Natural killer cell (primary cell): ENCODE measurements at places on chromosomes 6 and 20. TPM values are rescaled to one million over a fixed set of nuclear protein-coding genes. Genes with fewer than 3 reads are reported as not detected.

GRCh38 chr20:20366551-20366875 lies 1.4 kb upstream of the INSM1 start:
- no peaks in the 10 kb centered on the region for H3K36me3 ChIP-seq
- H3K4me3 ChIP-seq: no peak overlapping the region
- DNase-seq: no peak

GRCh38 chr6:15400572-15401004 lies 154.7 kb downstream of the JARID2 start:
- peaks cover 43% of the 10 kb centered on the region for H3K4me1 ChIP-seq
- no peaks in the 10 kb centered on the region for H3K36me3 ChIP-seq
- no peak overlapping the region for H3K27ac ChIP-seq
- no peaks in the 10 kb centered on the region for H3K27me3 ChIP-seq

DNA sequence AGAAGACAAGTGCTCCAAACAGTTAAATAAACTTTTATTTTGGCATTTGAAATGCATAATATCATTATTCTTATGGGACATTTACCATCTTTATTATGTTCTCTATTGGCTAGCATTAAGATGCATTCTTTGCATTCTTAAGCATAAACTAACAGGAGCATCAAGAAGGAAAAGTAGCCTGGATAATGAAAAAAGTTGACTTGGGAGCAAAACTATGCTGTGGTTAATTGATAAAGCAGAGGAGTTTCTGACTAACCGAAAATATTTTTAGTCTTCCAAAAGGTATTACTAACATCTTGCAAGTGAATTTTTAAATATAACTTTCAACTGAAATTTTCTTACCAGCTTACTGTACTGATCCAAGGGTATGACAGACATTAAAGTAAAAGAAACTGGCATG lies 140.3 kb downstream of the FLRT3 start:
- no peak overlapping the region for H3K27ac ChIP-seq
- DNase-seq: no peak
- no peaks in the 10 kb centered on the region for H3K4me1 ChIP-seq
- H3K4me3 ChIP-seq: no peak overlapping the region

DNA sequence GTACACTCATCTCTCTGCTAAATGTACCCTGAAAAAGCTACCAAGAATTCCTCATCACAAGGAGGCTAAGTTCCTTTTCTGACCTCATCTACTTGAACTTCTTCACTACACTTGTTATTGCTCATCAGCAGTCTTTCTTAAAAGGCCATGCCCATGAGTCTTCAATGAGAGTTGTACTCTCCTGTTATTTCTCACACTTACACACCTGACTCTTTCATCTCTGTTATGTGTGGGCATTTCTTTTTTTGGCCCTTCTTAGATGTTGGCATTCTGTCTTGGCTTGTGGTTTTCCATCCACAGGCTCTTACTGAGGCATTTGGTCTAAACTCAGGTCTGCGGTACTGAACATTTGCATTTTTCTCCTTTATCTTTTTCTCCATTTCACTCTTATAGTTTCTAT lies 10.7 kb upstream of the SLC17A1 start:
- DNase-seq: no peak
- no peak overlapping the region for H3K27ac ChIP-seq
- H3K27me3 ChIP-seq: peaks cover 6% of the 10 kb centered on the region
- no peak overlapping the region for H3K4me3 ChIP-seq

- no peak overlapping the region for H3K4me3 ChIP-seq
- no peaks in the 10 kb centered on the region for H3K36me3 ChIP-seq
- H3K27me3 ChIP-seq: peaks cover 21% of the 10 kb centered on the region
- DNase-seq: no peak
- peaks cover 15% of the 10 kb centered on the region for H3K4me1 ChIP-seq
- no peak overlapping the region for H3K27ac ChIP-seq
Measured at GRCh38 chr20:56631990-56632327, 2.9 kb downstream of the TFAP2C start.

DNA sequence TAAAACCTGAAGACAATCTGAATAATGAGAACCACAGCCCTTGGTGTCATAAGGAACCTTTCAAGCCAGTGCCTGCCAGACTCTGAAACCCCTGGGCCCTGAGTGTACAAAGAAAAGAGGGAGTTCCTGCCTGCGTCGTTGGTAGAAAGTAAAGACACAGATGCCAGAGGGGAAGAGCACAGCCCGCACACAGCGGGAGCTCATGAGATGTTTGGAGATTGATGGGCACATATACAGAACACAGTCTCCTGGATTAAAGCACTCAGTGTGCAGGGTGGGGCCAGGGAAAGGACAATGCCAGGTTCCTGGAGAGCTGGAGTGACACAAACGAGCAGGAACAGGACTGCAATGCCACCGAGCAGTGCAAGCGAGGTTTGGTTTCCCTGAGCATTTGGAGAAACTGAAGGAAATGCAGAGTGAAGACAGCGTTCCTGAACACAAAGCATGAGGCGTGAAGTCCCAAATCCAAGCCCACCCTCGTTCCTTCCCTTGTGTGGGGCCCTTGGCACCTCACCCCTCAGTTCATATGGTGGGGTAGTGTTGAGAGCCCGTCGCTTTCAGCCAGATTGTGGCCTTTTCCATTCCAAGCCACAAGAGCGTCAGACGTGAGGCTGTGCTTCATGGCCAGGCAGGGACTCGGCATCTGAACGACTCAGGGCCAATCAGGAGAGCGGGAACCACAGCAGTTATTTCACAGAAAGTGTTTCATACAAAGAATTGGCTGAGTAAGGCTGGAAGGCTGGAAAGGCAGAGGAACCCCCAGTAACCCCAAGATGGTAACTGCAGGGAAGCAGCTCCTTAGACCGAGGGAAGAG lies 41.0 kb upstream of the RPS6KA2 start:
- no peak overlapping the region for H3K27ac ChIP-seq
- H3K4me3 ChIP-seq: no peak overlapping the region
- no peaks in the 10 kb centered on the region for H3K36me3 ChIP-seq
- H3K27me3 ChIP-seq: no peaks in the 10 kb centered on the region
- H3K4me1 ChIP-seq: peaks cover 3% of the 10 kb centered on the region
- no peak for DNase-seq

GRCh38 chr6:62940848-62941247 lies 270.4 kb upstream of the FKBP1C start:
- H3K4me1 ChIP-seq: no peaks in the 10 kb centered on the region
- no peak overlapping the region for H3K4me3 ChIP-seq
- no peaks in the 10 kb centered on the region for H3K27me3 ChIP-seq
- DNase-seq: no peak
- no peak overlapping the region for H3K27ac ChIP-seq
- no peaks in the 10 kb centered on the region for H3K36me3 ChIP-seq

DNA sequence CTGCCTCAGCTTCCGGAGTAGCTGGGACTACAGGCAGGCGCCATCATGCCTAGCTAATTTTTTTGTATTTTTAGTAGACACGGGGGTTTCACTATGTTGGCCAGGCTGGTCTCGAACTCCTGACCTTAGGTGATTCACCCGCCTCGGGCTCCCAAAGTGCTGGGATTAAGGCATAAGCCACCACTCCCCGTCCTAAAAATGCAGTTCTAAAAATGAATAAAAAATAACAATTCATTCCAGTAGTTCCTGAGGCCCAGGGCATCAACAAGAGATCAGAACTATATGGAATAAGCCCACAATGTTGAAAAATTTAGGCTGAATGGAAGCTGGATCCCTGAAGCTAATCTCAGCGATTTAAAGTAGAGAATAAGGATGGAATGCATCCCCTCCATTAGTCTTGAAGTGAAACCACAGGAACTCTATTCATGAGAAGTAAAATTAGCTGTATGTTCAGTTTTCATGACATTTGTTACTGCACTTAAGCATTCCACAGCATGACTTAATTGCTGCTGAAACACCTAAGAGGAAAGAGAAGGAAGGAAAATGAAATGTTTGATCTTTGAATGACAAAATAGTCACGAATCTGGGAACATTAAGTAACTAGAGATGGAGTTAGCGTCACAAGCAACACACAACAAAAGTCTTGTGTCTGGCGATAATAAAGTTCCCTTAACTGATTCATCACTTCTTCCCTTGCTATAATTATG lies 80.4 kb upstream of the RIPOR2 start:
- H3K27ac ChIP-seq: no peak overlapping the region
- peaks cover 6% of the 10 kb centered on the region for H3K36me3 ChIP-seq
- no peaks in the 10 kb centered on the region for H3K27me3 ChIP-seq

- no peak for DNase-seq
- H3K27ac ChIP-seq: no peak overlapping the region
- H3K4me3 ChIP-seq: no peak overlapping the region
- no peaks in the 10 kb centered on the region for H3K36me3 ChIP-seq
- H3K27me3 ChIP-seq: no peaks in the 10 kb centered on the region
Measured at GRCh38 chr20:45782890-45783289, 8.8 kb downstream of the WFDC3 start.

DNA sequence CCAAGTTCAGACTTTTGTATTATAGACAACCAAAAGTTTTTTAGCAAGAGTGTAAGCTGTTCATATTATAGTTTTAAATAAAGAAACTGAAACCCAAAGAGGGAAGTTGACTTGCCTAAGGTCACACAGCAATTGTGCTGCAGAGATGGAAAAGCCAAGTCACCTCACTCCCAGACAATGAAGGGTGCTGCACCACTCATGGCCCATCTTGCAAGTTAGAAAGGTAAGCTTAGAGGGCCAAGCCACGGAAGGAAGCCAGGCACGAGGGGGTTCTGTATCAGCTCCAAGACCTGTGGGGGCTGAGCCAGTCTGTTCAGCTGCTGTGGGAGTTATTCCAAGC lies 860 bp downstream of the DEFB124 start:
- H3K4me3 ChIP-seq: no peak overlapping the region
- no peak overlapping the region for H3K27ac ChIP-seq
- no peaks in the 10 kb centered on the region for H3K36me3 ChIP-seq
- peaks cover 10% of the 10 kb centered on the region for H3K27me3 ChIP-seq
- no peak for DNase-seq
- peaks cover 7% of the 10 kb centered on the region for H3K4me1 ChIP-seq

GRCh38 chr6:78308025-78308424 lies 559.3 kb upstream of the IRAK1BP1 start:
- H3K36me3 ChIP-seq: no peaks in the 10 kb centered on the region
- H3K27me3 ChIP-seq: no peaks in the 10 kb centered on the region
- H3K27ac ChIP-seq: no peak overlapping the region
- DNase-seq: no peak
- H3K4me1 ChIP-seq: no peaks in the 10 kb centered on the region

- H3K4me1 ChIP-seq: no peaks in the 10 kb centered on the region
- H3K4me3 ChIP-seq: no peak overlapping the region
- H3K27me3 ChIP-seq: no peaks in the 10 kb centered on the region
- no peak overlapping the region for H3K27ac ChIP-seq
Measured at GRCh38 chr20:3378138-3378537, 29.3 kb downstream of the DNAAF9 start.

- H3K4me3 ChIP-seq: no peak overlapping the region
- H3K4me1 ChIP-seq: no peaks in the 10 kb centered on the region
- DNase-seq: no peak
- H3K36me3 ChIP-seq: no peaks in the 10 kb centered on the region
- H3K27ac ChIP-seq: no peak overlapping the region
Measured at GRCh38 chr6:135811170-135811569, 40.3 kb upstream of the PDE7B start.

DNA sequence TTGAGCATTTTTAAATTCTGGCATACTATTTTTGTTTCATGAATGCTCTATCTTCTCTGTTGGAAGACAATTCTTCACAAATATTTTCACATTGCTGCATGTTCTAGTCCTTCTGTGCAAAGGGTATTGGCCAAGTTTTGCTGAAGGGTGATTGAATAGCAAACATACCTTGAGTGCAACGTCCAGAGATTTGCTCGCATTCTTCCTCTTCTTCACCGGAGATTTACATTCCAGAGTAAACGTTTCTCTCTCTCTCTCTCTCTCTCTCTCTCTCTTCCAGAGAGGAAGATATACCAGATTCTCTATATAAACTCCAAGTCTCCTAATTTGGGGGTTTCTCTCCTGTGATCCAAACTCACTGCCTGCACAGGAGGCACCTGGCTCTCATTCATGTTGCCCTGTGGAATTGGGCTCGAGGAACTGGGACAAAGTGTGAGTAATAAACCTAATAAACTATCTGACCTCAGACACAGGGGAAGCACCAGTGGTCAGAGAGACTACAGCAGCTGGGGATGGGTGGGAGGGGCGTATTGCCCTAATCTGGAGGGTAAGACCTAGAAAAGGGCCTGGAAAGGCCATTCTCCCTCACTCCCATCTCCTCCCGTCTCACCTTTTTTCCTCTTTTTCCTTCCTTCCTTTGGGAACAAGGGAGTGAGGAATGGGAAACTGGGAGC lies 1.1 kb upstream of the TREML1 start:
- DNase-seq: no peak
- H3K36me3 ChIP-seq: no peaks in the 10 kb centered on the region

GRCh38 chr6:39319621-39320362 lies 2.7 kb downstream of the KCNK16 start:
- no peak overlapping the region for H3K4me3 ChIP-seq
- H3K27ac ChIP-seq: no peak overlapping the region
- H3K27me3 ChIP-seq: peaks cover 3% of the 10 kb centered on the region
- no peak for DNase-seq
- H3K36me3 ChIP-seq: no peaks in the 10 kb centered on the region
- H3K4me1 ChIP-seq: peaks cover 2% of the 10 kb centered on the region

GRCh38 chr6:79421001-79421411 lies 116.2 kb downstream of the LCA5 start:
- no peak overlapping the region for H3K27ac ChIP-seq
- no peaks in the 10 kb centered on the region for H3K27me3 ChIP-seq
- no peaks in the 10 kb centered on the region for H3K4me1 ChIP-seq
- DNase-seq: no peak

The MRPS18B gene
- 14.2 TPM for total RNA-seq

The SFTA2 gene
- total RNA-seq: not detected

The TAAR8 gene
- not detected for total RNA-seq

The CST3 gene
- 83.8 TPM for total RNA-seq

The IP6K3 gene
- not detected for total RNA-seq

The IL20RA gene
- not detected for total RNA-seq

The OR2H1 gene
- not detected for total RNA-seq

The CEP57L1 gene
- 9.2 TPM for total RNA-seq
